Adrenal gland (tissue), 19 donors: ENCODE measurements at places on chromosomes 3 and 15. TPM values are rescaled to one million over a fixed set of nuclear protein-coding genes. Genes with fewer than 3 reads are reported as not detected.
A peak's percentile ranks its signal among the peaks of the same experiment; 100 is the strongest.

Gene PRSS50
- polyA plus RNA-seq, result 0.61 TPM

Gene GOLGA6A
- not detected for polyA plus RNA-seq

Gene LYZL4
- not detected for polyA plus RNA-seq

Gene KIAA1143
- 6.7 TPM for polyA plus RNA-seq

Gene MORC1
- not detected for polyA plus RNA-seq

DNA sequence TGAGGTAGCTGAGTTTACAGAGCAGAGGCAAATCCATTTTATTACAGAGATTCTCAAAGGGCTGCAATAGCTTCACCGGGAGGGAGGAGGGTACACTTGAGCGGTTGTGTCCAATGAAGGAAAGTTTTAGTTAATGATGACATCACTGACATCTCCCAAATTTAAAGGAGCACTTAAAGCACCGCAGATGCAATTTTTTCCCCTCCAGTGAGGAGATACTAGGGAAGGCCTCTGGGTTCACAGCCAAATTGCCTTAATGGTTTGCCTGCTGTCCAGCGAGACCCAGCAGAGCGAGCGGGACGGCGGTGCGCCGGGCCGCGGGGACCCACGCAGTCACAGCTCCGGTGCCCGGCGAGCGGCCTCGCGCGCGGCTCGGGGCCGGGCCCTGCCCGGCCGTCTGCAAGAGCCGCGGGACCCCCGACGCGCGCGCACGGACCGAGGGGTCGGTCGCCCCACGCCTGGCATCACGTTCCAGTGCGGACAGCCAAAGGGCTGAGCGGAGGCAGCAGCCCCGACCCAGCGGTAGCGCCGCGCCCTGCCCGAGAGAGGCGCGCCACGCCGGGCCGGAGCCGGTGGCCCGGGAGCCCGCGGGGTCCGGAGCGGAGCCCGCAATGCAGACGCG is 160.5 kb upstream of the CHRNA7 start:
- DNase-seq, result peak; percentile 3

GRCh38 chr15:30675126-30675525 is 49.2 kb downstream of the ARHGAP11B start:
- DNase-seq, result no peak

GRCh38 chr3:15436246-15436645 is 8.8 kb downstream of the EAF1 start:
- DNase-seq, result no peak

- DNase-seq, result no peak
Measured at GRCh38 chr3:36525115-36525801, 145.0 kb downstream of the STAC start.

DNA sequence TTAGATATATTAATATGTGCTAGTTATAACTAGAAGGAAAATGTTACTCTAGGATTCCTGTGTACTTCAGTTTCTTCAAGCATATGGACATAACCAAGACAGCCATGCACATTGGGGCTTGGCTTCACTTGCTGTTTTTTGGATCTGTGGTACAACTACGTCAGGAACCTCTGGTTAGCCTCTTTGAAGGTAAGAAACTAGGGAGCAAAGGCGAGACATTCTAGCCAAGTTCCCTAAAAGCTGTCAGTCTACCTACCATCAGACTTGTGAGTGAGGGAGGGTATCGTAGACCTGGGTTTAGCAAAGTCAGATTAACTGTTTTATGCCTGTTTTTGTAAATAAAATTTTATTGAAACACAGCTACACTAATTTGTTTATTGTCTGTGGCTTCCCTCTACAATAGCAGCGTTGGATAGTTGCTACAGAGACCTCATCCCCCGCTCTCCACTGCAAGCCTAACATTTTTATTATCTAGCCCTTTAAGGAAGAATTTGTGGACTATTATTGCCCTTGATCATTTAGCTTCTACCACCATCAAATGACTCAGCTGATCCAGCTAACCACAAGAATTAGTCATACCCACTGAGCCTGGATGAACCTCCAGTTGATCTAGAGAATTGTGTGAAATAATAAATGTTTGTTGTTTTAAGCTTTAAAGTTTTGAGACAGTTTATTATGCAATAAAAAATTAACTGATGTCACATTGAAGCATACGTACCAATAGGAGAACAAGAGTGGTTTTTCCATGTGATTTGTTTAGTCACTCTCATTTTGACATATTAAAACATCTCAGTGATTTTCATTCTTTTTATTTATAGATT is 58.1 kb downstream of the RSRC1 start:
- DNase-seq, result peak; percentile 39

DNA sequence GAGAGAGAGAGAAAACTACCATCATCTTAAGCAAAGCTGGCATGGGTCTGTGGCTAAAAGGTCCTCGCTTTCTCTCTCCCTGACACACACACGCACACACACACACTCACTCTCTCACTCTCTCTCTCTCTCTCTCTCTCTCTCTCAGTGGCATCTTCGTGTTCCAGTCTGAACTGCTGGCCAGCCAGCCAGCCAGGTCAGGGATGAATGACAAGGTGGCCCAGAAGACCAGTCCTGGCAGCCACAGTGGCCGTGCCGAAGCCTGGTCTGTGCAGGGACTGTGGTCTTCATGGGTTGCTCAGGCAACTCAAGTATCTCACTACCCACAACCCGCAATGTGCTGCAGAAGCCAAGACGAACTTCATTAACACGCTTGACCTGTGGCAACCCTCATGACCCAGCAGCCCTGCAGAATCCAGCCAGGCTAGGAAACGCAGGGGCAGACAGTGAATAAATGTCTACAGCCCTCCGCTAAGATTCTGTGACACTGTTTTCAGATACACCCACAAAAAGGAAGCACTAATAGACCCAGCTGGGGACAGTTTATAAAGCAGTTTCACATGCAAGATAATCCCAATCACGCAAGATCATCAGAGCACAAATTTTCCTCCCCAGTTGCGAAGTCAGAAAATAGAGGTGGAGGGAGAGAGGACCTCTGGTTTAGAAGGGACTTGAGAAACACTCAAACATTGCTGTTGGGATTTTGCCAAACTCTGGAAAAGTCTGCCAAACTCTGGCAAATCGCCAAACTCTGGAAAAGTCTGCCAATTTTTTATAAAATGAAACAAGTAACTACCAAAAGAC is 66.4 kb downstream of the XXYLT1 start:
- peak; percentile 52 for DNase-seq
